ENCODE measurements at places on chromosomes 12 and 14. TPM values are rescaled to one million over a fixed set of nuclear protein-coding genes. Genes with fewer than 3 reads are reported as not detected.

The BLOC1S1 gene
- 42.3 TPM for total RNA-seq

The SIX6 gene
- not detected for total RNA-seq

The GIT2 gene
- 37.6 TPM for total RNA-seq

The PTPN21 gene
- total RNA-seq: 16.2 TPM

The BCL11B gene
- 1.0 TPM for total RNA-seq

The PPP1R13B gene
- total RNA-seq: 4.7 TPM

The GPHB5 gene
- total RNA-seq: not detected

The SLC39A9 gene
- 52.7 TPM for total RNA-seq

The AJUBA gene
- total RNA-seq: 77.8 TPM

The TAS2R9 gene
- total RNA-seq: 0.52 TPM

The DDN gene
- total RNA-seq: 18.8 TPM

The GPR68 gene
- total RNA-seq: 0.52 TPM

The NPFF gene
- not detected for total RNA-seq

The SLC6A15 gene
- 0.52 TPM for total RNA-seq

The SDSL gene
- total RNA-seq: 0.52 TPM

The C14orf180 gene
- 3.7 TPM for total RNA-seq

The TMEM63C gene
- 3.1 TPM for total RNA-seq

The OTX2 gene
- not detected for total RNA-seq

The SLCO1A2 gene
- total RNA-seq: not detected

The MYH7 gene
- total RNA-seq: 426 TPM

The NRIP2 gene
- 1.0 TPM for total RNA-seq

The PIK3C2G gene
- total RNA-seq: 0.52 TPM
